GM12865 (cell line): ENCODE measurements at places on chromosomes 4 and X.
A peak's percentile ranks its signal among the peaks of the same experiment; 100 is the strongest.

DNA sequence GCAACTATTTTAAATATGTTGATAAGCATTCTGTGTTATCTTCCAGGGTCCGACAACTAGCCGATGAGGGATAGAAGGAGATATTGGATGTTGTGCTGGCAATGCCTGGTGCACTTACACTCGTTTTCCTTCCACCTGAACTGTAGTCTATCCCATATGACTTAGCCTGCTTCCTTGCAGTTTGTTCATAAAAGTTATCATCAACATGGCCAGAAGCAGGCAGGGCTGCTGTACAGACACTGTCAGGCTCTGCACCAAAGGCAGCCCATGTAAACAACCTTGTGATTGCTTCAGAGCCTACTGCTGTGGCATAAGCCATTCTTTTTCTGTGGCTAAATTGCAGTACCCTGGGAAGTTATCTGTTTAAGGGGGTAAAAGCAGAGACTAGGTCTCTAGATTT, 1.6 kb downstream of the MAPK10 start:
- no peak for DNase-seq

GRCh38 chr4:1211891-1212545, 36.9 kb downstream of the CTBP1 start:
- DNase-seq: no peak

DNA sequence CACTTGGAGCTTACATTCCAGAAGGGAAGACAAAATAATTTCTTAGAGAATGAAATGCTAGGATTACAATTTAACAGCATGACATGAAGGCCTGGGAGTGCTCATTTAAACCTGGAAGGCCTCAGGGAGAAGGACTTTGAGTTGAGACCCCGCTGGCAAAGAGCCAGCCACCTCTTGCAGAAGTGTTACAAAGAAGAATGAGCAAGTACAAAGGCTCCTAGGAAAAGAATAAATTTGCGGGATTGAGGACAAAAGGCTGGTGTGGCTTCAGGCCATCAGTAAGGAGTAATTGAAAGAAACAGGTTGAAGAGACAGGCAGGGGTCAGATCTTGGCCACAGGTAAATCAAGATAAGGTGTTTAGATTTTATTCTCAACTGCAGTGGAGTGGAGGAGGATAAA, 3.1 kb upstream of the ELOVL6 start:
- DNase-seq: no peak

- DNase-seq: no peak
Measured at GRCh38 chr4:113049421-113050370, at the start of gene ANK2. ANK2 (plus strand) TSS chr4:113049653; CDS start chr4:113049729, 76 bp downstream.

- no peak for DNase-seq
Measured at GRCh38 chr4:20383969-20384368, 132.3 kb downstream of the SLIT2 start.

DNA sequence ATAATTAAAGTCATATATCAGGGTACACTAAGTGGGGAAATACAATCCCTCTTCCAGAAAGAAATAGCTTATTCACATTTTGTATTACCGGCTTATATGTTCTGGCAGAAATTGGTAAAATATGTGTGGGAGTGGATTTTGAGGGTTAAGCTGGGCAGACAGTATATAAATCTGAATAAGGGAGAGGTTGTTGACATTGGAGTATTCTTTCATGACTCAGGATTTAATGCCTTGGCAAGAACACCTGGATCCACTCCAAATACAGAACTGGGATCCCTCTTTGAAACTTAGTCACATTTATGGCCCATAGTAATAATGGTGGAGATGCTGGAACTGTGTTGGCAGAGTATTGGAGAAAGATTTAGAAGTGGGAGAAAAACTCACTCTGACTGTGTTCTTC, 54.3 kb upstream of the TET2 start:
- no peak for DNase-seq

- peak; percentile 46 for DNase-seq
Measured at GRCh38 chrX:49876750-49877149, 2.5 kb upstream of the USP27X start.

DNA sequence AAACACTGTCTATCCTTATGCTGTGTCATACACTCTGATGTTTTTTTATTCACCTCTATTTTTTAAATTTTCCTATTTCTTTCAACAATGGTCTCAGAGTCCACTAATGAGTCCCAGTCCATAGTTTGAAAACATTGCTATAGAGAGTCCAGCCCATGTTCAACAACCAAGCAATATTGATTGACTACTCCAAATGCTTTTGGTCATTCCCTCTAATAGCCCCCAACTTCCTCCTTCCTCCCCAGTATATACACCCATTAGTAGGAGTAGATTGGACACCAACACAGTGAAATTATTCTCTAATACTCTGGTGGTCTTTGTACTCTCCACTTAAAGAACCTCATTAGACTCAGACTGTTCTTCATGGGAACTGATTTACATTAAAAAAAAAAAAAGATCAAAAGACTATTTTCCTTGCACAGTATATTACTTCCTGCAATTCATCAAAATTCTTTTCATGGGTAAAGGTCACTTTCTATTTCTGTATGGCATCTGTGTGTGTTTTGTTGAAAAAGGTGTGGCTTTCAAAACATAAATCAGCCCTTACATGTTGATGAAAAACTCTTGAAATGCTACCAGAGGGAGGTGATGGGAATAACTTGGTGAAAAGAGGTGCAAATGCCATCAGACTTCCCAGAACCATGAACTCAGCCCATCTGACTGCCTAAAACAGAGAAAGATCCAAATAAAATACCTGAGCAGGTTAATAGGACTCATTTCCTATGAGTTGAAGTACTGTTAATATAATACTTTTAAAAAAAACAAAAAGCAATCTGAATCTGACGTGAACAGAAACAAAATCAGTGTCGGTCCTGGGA, 250.3 kb upstream of the KLF3 start:
- DNase-seq: no peak

GRCh38 chr4:139015948-139016471, 429 bp downstream of the NOCT start:
- peak; percentile 73 for DNase-seq

DNA sequence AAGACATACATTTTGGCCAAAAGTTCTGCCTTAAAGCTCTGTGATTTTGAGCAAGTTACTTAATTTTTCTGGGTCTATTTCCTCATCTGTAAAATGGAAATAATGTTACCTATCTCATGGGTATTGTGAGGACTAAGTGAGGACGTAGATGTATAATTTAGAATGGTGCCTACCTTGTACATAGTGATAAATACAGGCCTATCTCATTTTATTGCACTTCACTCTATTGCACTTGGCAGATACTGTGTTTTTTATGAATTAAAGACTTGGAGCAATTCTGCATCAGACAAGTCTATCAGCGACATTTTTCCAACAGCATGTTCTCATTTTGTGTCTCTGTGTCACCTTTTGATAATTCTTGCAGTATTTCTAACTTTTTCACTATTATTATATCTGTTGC, 50.9 kb upstream of the RAB9B start:
- no peak for DNase-seq

- peak; percentile 12 for DNase-seq
Measured at GRCh38 chr4:173432430-173432829, 33.5 kb upstream of the SCRG1 start.

- no peak for DNase-seq
Measured at GRCh38 chr4:1097553-1097952, 15.8 kb downstream of the RNF212 start.
